ENCODE measurements at places on chromosomes 16 and 17. TPM values are rescaled to one million over a fixed set of nuclear protein-coding genes. Genes with fewer than 3 reads are reported as not detected.
A peak's percentile ranks its signal among the peaks of the same experiment; 100 is the strongest.

- DNase-seq = no peak
- no peak overlapping the region for H3K27ac ChIP-seq
- H3K4me1 ChIP-seq = peaks cover 45% of the 10 kb centered on the region
- H3K4me3 ChIP-seq = no peak overlapping the region
- H3K36me3 ChIP-seq = peaks cover 82% of the 10 kb centered on the region
These were observed 4.2 kb downstream of the TTC19 start for GRCh38 chr17:16003841-16004240.

GRCh38 chr17:72121164-72122009 is 567 bp downstream of the SOX9 start:
- no peak overlapping the region for H3K4me3 ChIP-seq
- DNase-seq = no peak
- peaks cover 6% of the 10 kb centered on the region for H3K36me3 ChIP-seq
- H3K27me3 ChIP-seq = peaks cover 68% of the 10 kb centered on the region
- H3K27ac ChIP-seq = peak overlapping the region; percentile 54
- H3K4me1 ChIP-seq = peaks cover 6% of the 10 kb centered on the region

The FOXN1 gene
- not detected for total RNA-seq

The MT1G gene
- total RNA-seq = 2.2 TPM

The GIT1 gene
- 76.6 TPM for total RNA-seq

The RRAD gene
- total RNA-seq = 1.0 TPM

The MYLK3 gene
- total RNA-seq = 0.35 TPM

The ZNF652 gene
- 37.7 TPM for total RNA-seq

DNA sequence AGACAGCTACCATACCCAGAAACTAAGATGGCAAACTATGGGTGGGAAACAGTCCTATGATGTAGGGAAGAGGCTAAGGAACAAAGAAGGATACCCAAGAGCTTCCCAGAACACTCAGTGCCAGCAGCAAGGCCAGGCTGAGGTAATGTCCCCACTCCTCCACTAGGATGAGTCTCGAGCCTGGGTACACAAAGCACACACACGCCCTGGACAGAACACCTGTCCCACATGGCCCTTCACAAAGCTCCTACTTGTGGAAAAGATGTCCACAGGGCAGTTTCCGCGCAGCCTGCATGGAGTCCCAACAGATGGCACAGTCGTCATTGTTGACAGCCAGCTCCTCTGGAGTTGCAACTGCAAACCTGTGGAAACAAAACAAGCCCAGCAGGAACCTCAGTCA is 23.9 kb downstream of the AMFR start:
- DNase-seq = no peak
- H3K4me1 ChIP-seq = peaks cover 2% of the 10 kb centered on the region
- H3K27ac ChIP-seq = no peak overlapping the region
- no peaks in the 10 kb centered on the region for H3K27me3 ChIP-seq
- no peak overlapping the region for H3K4me3 ChIP-seq

All from activated CD4-positive, alpha-beta memory T cell treated with anti-CD3 and anti-CD28 coated beads, Interleukin-2, amount 10 ng/mL, durations not matched to agents 7 days and 5 days (primary cell).